ENCODE measurements at places on chromosomes 11 and 22.

DNA sequence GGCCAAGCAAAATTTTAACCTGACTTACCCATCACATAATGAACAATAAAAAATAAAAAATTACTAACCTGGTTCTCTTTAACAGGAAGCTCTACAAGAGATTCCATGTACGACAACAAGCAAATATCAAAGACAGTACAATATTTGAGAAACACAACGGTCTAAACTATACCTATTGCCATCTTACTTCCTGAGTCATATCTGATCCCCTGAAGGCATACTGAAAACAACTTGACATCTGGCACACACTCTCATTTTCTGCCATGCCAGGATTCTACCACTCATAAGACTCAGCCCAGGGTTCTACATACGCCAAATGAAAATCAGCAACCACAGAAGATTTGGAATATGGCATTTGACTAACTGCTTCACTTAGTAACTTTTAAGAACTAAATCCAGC lies 13.8 kb downstream of the DENND5A start:
- DNase-seq, result no peak

DNA sequence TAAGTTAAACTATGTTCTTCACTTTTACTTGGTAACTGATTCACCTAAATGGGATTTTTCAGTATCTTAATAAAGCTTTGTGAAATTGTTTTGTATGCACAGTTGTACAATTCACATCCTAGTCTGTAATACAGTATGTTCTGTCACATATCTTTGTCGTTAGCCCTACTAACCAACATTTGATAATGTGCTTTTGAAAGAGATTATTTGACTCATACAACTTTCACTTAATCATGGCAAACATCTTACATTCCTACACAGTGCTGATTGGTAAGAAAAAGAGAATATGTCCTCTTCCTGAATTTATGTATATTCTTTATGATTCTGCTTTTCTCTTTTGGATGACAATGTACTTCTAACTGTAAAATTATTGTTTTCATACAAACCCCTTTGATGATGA lies 234.5 kb downstream of the METTL15 start:
- DNase-seq, result no peak

- DNase-seq, result no peak
Measured at GRCh38 chr11:103528596-103528995, 419.4 kb downstream of the DYNC2H1 start.

DNA sequence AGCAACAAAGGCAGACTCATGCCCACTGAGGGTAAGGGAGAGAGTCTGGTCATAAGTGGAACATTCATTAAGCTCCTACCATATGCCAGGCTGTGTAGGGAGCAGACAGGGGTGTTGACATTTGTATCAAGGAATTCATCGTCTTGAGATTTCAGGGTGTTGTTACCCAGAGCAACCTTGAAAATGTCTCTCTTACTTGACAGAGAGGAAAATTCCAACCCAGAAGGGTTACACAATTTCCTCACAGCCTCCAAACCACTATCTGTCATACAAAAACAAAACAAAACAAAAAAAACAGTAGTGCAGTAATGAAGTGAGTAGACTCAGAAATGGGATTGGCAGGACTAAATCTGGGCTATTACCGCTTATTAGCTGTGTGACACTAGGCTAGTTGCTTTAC lies 113.2 kb downstream of the MIAT start:
- DNase-seq, result no peak

DNA sequence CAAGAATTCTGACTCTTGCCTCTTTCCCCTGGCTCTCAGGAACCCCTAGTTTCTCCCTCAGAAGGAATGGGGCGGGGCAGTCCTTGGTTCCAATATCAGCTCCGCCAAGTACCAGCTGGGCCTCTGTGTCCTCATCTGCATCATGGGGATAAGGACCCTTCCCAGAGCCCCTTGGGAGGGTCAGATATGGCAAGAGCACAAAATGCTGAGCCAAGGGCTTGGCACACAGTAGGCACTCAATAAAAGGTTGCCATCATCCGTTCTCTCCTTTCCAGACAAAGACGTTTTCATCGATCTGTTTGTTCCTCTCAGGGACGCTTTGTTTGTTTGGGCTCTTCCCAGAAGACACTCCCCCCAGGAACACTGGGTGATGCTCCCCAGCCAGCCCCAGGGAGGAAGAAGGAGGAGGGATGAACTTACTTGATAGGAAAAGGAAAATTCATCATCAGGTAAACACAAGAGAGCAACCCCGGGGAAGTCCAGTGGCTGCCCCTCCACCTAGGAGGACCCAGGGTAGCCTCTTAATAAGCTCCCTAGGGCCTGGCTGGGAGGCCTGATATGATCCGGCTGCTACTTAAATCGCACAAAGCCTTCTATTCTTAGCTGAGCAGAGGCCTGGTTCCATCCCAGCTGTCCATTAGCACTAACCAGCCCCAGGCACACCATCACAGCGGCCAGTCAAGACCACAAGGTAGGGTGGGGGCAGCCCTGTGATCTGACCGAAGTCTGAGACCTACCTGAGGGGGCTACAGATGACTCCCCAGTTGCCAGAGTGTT lies 19.6 kb downstream of the GDPD5 start:
- DNase-seq, result no peak

DNA sequence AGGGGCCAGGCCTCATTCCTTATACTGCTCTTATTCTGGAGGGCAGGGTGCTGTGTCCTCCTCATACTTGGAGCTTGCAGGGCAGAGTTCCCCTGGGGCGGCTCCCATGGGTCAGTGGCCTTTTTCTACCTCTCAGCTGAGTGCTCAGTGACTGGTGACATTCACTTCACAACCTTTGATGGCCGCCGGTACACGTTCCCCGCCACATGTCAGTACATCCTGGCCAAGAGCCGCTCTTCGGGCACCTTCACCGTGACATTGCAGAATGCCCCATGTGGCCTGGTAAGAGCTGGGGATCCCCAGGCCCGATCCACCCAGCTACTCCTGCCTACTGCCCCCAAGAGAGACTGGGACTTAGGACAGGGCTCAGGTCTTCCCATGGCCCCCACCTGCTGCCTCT lies 14.5 kb downstream of the OTOG start:
- DNase-seq, result no peak

DNA sequence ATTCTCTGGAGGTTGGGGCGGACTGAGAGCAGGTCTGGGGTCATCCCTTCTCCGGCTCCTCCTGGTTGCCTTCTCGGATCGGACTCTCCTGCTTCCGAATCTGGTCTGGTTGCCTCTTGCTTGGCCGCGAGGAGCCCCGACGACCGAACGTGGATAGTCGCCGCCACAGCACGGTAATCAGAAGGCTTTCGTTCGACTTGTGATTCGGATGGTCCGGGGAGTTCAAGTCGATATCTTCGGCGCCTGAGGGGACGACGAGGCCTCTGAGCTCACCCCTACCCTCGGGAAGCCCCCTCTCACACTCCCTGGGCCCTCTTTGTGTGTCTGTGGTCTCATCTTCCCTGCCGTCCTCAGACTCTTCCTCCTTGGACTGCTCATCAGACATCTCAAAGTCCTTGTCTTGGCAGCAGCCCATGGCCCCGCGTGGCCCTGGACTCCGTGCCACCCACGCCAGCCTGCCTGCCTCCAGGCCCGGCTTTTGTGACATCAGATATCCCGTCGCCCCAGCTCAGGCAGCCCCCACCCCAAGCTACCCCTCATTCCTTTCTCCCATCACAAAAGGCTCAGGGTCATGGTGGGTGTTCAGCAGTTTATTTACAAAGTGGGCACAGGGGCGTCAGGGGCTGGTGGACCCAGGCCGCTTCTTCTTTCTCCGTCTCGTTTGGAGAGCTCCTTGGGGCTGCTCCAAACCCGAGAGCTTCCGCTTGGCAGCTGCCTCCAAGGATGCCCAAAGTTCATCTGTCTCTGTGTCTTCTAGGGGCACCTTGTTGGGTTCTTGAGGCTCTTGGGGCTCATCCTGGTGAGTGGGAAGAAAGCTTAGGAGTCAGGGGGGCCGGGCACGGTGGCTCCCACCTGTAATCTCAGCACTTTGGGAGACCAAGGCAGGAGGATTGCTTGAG lies at the start of gene TEX54:
TSS of gene TEX54 (minus strand) at position 506 of the 899 bp plus-strand sequence.
- DNase-seq, result no peak

GRCh38 chr11:35013514-35014233 lies 97.3 kb downstream of the PDHX start:
- no peak for DNase-seq

DNA sequence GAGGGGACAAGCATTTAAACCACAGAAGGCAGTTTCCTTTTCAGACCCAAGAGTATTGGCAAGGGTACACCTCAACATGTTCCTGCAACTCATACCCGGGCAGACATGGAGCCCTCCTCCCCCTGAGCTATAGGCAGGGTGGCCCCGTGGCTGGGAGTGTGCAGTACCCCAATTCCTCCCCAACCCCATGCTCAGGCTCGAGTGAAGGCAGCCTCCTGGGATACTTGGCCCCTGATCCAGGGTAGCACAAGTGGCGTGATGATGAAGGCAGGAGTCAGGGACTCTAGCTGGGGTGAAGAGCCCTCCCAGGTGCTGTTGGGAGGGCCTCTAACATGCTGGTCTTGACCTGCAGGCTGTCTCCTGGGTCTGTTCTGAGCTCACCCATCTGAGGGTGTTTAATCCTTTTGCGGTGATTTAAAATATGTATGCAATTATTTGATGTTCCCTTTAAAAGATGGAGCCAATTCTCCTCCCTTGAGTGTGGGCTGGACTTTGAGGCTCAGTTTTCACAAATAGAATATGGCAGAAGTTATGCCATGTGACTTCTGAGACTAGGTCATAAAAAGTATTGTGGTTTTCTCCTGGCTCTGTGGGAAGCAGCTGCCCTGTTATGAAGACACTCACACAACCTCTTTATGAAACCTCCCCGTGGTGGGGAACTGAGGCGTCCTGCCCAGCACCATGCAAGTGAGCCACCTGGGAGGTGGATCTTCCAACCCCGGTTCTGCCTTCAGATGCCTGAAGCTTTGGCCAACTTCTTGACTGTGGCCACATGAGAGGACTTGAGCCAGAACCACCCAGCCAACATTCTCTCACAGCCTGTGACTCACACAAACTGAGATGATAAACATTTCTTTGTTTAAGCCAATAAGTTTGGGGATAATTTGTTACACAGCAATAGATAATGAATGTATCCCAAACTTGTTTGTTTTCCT lies 54.7 kb upstream of the NECTIN1 start:
- DNase-seq, result no peak

- no peak for DNase-seq
Measured at GRCh38 chr11:72396041-72396440, 38.3 kb downstream of the CLPB start.

- DNase-seq, result no peak
Measured at GRCh38 chr11:133053124-133053776, 479.1 kb downstream of the OPCML start.

DNA sequence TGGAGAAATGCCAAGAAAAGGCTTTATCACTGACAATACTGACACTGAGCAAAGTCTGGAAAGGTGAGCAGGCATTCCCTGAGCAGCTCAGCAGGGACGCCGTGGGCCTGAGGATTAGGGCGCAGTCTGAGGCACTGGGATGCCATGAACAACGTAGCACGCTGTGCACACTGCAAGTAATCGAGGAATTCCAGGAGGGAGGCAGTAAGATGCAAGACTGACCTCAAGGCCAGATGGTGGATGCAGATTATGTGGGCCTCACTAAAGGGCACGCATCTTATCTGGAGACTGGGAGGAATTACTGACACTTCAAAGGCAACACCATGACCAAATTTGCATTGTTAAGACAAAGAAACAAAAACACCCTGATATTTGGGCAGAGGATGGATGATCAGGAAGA lies 50.4 kb upstream of the OPCML start:
- DNase-seq, result no peak

DNA sequence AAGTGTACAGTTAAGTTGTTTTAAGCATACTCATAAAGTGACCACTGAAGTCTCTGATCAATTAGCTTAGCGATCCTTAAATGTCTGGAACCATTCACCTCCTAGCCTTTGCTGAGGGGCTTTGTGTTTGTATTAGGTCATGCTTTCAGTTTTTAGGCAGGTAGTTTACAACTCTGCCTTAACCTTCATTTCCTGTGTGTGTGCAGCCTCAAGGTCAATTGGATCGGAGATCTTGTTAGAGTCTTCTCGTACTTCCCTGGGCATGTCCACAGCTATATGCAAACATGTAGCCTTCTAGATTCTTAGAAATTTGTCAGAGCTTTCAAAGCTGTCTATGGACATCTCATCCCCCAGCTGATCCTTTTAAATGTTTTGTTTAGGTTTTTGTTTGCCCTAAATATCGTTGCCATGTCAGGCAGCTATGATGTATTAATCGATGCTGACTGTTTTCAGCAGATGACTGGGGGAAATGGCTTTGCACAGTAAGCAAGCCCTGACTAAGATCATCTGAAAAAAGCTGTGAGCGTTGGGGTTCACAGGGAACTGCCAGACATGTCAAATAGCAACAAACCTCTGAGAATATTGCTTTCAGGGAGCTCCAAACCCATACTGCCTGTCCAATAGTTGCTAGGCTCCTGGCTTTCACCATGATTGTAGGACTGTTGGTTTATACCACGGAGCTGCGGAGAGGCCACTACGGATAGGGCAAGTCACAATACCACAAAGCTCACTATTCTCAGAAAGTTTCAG lies 45.6 kb downstream of the GLYAT start:
- no peak for DNase-seq

DNA sequence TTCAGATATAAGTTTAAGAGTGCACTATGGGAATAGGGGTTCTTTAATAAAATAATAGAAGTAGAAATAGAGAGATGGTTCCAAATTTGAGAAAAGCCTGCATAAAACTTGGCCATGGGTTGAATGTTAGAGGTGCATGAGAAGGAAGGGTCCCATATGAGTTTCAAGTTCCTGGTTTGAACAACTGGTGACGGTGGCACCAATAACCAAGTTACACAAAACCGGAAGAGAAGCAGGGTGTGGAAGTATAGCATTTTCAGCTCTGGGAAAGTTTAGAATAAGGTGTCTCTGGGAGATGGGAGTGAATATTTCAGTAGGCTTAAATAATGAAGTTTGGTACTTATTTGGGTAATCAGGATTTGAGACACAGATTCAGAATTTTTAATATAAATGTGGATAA lies 2.4 kb downstream of the CASP1 start:
- DNase-seq, result no peak

- no peak for DNase-seq
Measured at GRCh38 chr11:72947229-72947628, 133.0 kb downstream of the ATG16L2 start.

DNA sequence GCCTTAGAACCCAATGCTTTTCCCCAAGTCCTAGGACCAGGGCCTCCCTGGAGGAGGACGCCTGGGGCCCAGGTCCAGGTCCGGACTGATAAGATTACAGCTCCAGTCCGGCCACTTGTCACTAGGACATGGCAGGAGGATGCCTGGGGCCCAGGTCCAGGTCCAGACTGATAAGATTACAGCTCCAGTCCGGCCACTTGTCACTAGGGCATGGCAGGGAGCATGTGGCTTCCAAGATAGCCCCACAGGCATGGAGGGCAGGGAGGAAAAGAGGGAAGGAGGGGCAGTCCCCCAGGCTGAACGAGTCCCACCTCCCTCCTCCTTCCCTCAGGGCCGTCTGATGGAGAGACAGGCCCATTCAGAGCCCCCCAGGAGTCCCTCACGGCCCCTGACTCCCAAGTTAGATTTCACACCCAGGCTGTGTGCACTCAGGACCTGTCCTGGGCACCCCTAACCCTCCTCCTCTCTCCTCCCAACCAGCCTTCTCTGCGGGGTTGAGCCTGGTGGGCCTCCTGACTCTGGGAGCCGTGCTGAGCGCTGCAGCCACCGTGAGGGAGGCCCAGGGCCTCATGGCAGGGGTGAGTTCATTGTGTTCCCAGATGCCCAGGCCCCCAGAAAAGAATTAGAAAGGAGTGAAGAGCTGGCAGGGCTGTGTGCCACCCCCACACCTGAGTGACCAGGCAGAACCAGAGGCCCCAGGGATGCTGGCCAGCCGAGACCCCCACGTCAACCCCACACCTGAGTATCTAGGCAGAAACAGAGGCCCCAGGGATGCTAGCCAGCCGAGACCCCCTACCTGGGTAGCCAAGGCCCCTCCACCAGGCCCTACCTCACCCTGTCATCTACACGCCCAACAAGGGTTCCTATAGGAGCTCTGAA lies 2.1 kb downstream of the TSPAN32 start:
- DNase-seq, result no peak

GRCh38 chr11:42066113-42066512 lies 606.7 kb upstream of the LRRC4C start:
- DNase-seq, result no peak
